ENCODE measurements at places on chromosomes 12 and 14. TPM values are rescaled to one million over a fixed set of nuclear protein-coding genes. Genes with fewer than 3 reads are reported as not detected.

- H3K4me1 ChIP-seq: no peaks in the 10 kb centered on the region
- H3K27ac ChIP-seq: no peak overlapping the region
- DNase-seq: no peak
These were observed 25.3 kb downstream of the GPRC5D start for GRCh38 chr12:12926571-12927071.

GRCh38 chr12:44509471-44509870 is 366.6 kb downstream of the NELL2 start:
- no peaks in the 10 kb centered on the region for H3K36me3 ChIP-seq
- H3K27me3 ChIP-seq: no peaks in the 10 kb centered on the region
- no peak overlapping the region for H3K27ac ChIP-seq
- H3K4me3 ChIP-seq: no peak overlapping the region
- H3K4me1 ChIP-seq: no peaks in the 10 kb centered on the region
- DNase-seq: no peak

GRCh38 chr12:102992297-102992696 is 34.8 kb downstream of the ASCL1 start:
- H3K4me1 ChIP-seq: no peaks in the 10 kb centered on the region
- no peak for DNase-seq
- H3K27me3 ChIP-seq: no peaks in the 10 kb centered on the region
- no peaks in the 10 kb centered on the region for H3K36me3 ChIP-seq
- no peak overlapping the region for H3K27ac ChIP-seq

GRCh38 chr14:69260861-69261564 is 1.1 kb downstream of the GALNT16 start:
- no peaks in the 10 kb centered on the region for H3K36me3 ChIP-seq
- H3K4me1 ChIP-seq: no peaks in the 10 kb centered on the region
- H3K4me3 ChIP-seq: peak overlapping the region; percentile 39
- H3K27ac ChIP-seq: no peak overlapping the region

GRCh38 chr12:25384893-25385248 is 134.1 kb upstream of the KRAS start:
- H3K4me1 ChIP-seq: no peaks in the 10 kb centered on the region
- H3K36me3 ChIP-seq: no peaks in the 10 kb centered on the region
- no peak for DNase-seq
- H3K4me3 ChIP-seq: peak overlapping the region; percentile 70
- peak overlapping the region; percentile 96 for H3K27ac ChIP-seq

DNA sequence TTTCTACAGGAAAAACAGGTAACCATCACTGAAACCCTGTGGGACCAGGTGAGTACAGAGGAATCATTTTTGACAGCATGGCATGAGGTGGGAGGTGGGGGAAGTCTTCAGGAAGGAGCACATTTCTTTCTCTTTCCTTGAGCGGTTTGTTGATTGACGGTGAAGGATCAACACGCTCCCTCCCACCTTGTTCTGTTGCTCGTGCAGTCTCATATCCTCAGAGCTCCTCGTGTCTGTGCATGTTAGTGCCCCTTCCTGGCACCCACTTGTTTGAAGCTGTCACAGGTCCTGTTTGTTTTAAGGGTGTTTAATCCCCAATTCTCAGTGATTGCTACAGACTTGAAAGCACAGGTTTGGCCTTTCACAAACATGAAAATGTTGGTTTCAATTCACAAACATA is 4.4 kb downstream of the C12orf54 start:
- no peaks in the 10 kb centered on the region for H3K27me3 ChIP-seq
- no peaks in the 10 kb centered on the region for H3K36me3 ChIP-seq
- no peaks in the 10 kb centered on the region for H3K4me1 ChIP-seq
- DNase-seq: peak; percentile 40

DNA sequence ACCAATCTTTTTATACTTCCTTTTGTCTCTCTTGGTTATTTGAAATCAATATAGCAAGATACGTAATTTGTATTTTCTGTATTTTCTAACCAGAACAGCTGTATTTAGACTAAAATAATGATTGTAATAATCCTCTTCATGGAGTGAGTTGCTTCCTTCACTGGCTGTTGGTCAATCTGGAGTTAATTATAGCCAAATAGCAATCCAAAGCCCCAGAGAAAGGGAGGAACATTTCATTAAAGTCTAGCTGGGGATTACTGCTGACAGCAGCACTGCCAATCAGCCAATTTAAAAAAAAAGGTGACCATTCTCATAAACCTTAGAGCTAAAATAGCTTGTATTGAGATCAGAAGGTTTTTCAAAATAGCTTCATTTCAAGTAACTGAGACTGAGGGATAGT is 118.0 kb downstream of the TRHDE start:
- H3K4me1 ChIP-seq: no peaks in the 10 kb centered on the region
- H3K36me3 ChIP-seq: no peaks in the 10 kb centered on the region
- no peak for DNase-seq
- H3K27ac ChIP-seq: no peak overlapping the region
- no peaks in the 10 kb centered on the region for H3K27me3 ChIP-seq

- H3K27me3 ChIP-seq: no peaks in the 10 kb centered on the region
- DNase-seq: no peak
- no peak overlapping the region for H3K4me3 ChIP-seq
- H3K36me3 ChIP-seq: no peaks in the 10 kb centered on the region
- no peak overlapping the region for H3K27ac ChIP-seq
These were observed 28.0 kb upstream of the OSBPL8 start for GRCh38 chr12:76587428-76588178.

DNA sequence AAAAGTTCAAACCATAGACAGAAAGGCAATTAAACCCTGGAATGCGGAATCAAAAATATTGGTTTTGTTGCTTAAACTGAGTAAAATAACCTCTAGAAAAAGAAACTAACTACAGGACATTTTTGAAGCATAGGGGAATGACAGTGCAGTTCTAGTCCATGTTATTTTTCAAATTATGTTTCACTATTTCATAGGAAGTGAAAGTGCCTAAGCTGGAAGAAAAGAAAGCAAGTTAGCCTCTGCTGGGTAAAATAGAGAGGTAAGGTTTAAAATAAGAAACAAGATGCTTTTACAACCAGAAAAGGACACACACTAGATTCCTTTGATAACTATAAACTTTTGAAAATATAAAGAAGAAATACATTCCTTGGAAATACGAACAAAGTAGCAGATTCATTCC is 1.1 kb downstream of the CLECL1 start:
- no peak overlapping the region for H3K4me3 ChIP-seq
- no peaks in the 10 kb centered on the region for H3K36me3 ChIP-seq
- H3K27ac ChIP-seq: no peak overlapping the region
- no peak for DNase-seq
- no peaks in the 10 kb centered on the region for H3K4me1 ChIP-seq

Gene CLEC1B
- total RNA-seq: not detected

Gene DNM1L
- total RNA-seq: 47.5 TPM

DNA sequence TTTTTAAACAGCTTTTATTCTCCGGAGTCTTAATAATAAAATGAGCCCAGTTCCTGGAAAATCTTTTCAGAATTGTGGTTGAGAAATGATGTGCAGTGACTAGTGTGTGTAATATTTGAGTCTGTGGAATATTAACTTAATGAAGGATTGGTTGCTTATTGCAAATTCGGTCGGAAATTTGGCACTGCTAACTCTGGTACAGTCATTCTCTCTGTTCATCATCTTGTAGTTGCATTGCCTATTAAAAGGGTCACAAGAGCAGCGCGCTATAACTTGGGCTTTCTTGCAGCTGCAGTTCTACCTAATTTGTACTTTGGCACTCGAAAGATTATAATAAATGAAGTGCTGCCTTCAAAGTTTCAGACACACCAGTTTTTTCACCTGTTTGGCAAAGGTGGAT is 146.0 kb downstream of the FLRT2 start:
- no peak for DNase-seq
- no peak overlapping the region for H3K27ac ChIP-seq
- H3K4me3 ChIP-seq: no peak overlapping the region

Gene KRT82
- not detected for total RNA-seq

Gene NR4A1
- total RNA-seq: 125 TPM

DNA sequence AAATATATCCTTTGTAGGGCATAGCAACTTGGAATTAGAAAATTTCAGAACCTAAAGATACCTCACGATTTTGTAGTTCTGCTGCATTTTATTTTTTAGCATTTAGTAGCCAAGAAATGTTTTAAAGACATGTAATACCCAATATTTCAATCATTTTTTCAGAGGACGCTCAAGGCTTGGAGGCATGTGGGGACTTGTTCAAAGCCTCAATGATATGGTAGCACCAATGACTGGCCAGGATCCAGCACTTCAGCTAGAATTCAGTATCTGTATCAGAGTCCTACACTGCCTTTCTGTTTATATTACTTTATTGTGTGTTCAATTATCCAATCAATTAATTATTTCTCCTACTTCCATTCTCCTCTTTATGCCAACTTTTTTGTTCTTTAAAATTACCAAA is 154.8 kb upstream of the NEDD1 start:
- DNase-seq: no peak
- H3K4me3 ChIP-seq: no peak overlapping the region
- H3K27me3 ChIP-seq: no peaks in the 10 kb centered on the region
- H3K36me3 ChIP-seq: no peaks in the 10 kb centered on the region

GRCh38 chr14:23146980-23147379 is 27.9 kb upstream of the CEBPE start:
- no peaks in the 10 kb centered on the region for H3K36me3 ChIP-seq
- DNase-seq: no peak
- no peaks in the 10 kb centered on the region for H3K27me3 ChIP-seq
- no peak overlapping the region for H3K4me3 ChIP-seq
- H3K27ac ChIP-seq: peak overlapping the region; percentile 74

DNA sequence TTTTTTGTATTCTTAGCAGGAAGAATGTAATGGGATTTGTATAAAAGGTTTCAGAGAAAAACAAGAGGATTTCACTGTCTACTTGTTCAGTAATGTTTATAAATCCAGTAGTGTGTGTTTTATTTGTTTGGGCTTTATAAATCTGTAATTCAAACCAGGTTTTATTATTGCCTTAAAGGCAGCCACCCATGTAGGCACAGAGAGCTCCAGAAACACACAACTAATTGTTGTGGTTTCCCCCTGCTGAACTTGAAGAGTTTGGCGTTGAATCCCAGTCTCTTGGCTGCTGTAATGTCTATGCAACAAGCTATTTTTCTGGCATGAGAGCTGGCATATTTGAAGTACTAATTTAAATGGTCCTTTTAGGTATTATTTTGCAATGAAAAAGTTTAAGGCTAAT is 63.4 kb upstream of the SLCO1C1 start:
- H3K27ac ChIP-seq: no peak overlapping the region
- no peaks in the 10 kb centered on the region for H3K27me3 ChIP-seq
- H3K4me3 ChIP-seq: no peak overlapping the region
- H3K4me1 ChIP-seq: peaks cover 13% of the 10 kb centered on the region

Gene CCNT1
- total RNA-seq: 33.0 TPM

Gene TBC1D30
- total RNA-seq: 17.2 TPM

- H3K27ac ChIP-seq: peak overlapping the region; percentile 88
- H3K36me3 ChIP-seq: no peaks in the 10 kb centered on the region
- H3K27me3 ChIP-seq: no peaks in the 10 kb centered on the region
- DNase-seq: no peak
These were observed 325 bp downstream of the C12orf60 start for GRCh38 chr12:14803830-14804160.

Gene NGB
- total RNA-seq: not detected

Gene HRK
- total RNA-seq: not detected

GRCh38 chr14:94360945-94361565 is 27.3 kb downstream of the SERPINA1 start:
- no peaks in the 10 kb centered on the region for H3K27me3 ChIP-seq
- H3K4me1 ChIP-seq: no peaks in the 10 kb centered on the region
- no peaks in the 10 kb centered on the region for H3K36me3 ChIP-seq
- no peak overlapping the region for H3K27ac ChIP-seq
- no peak overlapping the region for H3K4me3 ChIP-seq
- DNase-seq: no peak

Data from prostate gland (tissue), 2 donors.